Stimulated activated CD4-positive, alpha-beta T cell treated with anti-CD3 and anti-CD28 coated beads, Interleukin-4, amount 100 ng/mL, for 1 hour (primary cell): ENCODE measurements at places on chromosomes 6 and 20.

DNA sequence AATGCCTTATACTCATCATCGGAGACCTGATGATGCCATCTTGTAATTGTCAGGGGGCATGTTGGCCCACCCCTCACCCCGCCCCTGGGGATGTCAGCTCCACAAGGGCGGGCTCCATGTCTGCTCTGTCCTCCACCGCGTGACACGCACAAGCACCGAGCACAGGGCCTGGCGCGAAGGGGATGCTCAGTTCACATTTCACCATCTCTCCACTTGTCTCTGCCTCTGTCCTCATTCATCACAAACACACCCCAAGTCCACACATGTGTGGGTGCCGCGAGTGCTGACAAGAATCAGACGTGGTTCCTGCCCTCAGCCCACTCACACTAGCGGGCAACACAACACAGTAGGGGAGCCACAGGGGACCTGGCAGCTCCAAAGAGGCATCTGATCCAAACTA lies 151.2 kb upstream of the PTPN1 start:
- no peak for DNase-seq

DNA sequence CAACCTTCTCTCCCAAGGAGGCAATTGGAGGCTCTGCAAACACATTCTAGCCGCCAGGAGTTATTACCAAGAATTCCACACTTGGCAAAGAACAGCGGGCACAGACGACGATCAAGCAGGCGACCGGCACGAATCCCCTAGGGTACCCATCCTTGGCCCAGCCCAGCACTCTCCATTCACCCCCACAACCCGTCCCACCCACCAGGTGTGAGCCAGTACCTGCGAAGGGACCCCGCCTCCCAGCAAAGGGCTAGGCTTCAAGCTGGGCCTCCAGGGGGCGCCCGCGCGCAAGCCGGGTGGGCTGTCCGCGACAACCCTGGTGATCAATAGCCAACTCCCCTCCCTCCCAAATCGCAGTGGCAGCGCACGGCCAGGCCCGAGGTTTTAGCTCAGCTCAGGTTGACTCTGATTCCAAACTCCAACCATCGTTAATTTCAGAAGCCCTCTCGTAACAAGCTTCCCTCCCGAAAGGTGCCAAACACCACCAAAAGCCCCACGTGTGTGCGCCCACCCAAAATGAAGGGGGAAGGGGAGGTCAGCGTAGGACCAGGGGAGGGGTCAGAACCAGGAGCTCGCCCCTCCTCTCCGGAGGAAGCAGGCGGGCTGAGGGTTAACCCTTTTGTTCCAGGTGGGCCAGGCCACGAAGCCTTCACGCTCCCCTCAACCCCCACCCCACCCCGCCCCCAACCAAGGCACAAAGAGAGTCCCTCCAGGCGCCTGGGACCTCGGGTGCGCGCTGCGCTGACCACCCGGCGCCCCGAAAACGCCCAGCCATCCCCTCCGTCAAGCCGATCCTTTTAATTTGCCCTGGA lies 2.1 kb downstream of the SALL4 start:
- peak; percentile 63 for DNase-seq

DNA sequence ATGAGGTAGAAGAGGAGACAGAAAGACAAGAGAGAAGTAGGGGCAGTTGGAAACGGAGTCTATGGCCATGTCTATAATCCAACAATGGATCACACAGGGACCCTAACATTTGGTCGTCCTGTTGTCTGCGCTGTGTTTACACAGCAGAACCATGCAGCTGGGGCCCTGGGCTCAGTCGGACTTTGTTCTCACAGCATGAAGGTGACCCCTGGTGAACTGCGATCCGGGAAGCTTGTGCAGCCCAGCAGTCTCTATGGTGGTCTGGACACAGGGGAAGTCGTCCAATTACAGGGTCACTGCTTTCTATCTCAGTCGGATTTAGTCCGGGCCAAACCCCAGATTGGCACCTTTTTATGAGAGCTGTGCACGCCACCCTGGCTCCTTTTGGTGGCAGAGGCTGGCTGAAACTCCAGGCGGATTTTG lies 153.6 kb downstream of the FOXA2 start:
- DNase-seq, result no peak

DNA sequence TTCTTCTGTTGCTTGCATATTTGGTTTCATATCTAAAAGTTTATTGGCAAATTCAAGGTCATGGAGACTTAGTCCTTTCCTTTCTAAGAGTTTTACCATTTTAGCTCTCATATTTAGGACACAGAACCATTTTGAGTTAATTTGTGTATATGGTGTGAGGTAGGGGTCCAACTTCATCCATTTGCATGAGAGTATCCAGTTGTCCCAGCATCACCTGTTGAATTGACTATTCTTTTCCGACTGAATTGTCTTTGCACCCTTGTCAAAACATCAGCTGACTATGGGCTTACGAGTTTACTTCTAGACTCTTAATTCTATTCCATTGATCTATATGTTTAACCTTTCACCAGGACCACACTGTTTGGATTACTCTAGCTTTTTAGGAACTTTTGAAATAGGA lies 157.5 kb downstream of the RALGAPA2 start:
- DNase-seq, result no peak

DNA sequence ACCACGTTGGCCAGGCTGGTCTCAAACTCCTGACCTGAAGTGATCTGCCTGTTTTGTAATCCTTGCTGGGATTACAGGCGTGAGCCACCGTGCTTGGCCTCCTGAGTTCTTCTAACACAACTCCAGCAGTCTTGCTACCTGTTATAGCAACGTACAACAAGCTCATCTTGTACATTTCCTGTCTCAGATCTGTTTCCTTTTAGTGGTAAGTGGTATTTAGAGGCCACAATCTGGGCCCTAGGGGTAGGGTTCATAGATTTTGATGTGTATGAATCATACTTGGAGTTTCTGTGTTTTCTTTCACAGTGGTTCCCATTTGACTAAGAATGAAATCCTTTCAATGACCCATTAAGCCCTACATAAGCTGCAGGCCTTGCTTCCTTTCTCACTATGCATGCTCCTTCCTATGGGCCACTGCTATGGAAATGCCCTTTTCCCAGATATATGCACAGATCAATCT lies 27.1 kb upstream of the SYNCRIP start:
- no peak for DNase-seq

GRCh38 chr6:26330859-26331217 lies 34.2 kb upstream of the BTN3A2 start:
- no peak for DNase-seq
